Germinal center (tissue), 1 donor: ENCODE measurements at places on chromosomes 2 and 18.

DNA sequence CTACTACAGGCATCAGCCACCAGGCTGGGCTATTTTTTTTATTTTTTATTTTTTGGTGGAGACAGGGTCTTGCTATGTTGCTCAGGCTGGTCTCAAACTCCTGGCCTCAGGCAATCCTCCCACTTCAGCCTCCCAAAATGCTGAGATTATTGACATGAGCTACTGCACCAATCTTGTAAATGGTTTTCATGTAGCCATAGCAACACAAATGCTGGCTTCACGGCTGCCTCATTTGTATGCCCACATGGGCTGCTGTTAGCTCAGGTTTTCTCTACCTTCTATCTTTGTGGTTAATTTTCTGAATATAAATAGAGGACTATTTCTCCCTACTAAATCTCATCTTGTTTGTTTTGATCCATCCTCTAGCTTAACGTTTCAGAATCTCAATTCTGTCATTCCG is 58.2 kb downstream of the PLEKHM3 start:
- no peak for DNase-seq

DNA sequence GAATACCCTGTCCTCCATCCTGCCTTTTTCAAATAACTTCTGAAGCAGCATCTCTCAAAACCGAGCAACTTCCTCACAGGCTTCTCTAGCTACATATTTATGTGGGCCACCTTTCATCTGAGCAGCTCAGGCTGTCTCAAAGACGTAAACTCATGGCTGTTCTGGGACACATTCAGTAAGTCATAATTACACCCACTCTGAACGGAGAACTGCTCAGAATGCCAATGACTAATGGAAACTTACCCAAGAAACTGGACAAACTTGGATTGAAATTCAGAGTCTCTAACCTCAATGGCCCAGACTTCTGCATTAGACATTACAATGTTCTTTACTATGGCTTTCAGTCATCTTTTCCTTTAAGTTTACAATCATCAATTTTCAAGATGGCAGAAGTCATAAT is 145.2 kb downstream of the RAD51AP2 start:
- no peak for DNase-seq

DNA sequence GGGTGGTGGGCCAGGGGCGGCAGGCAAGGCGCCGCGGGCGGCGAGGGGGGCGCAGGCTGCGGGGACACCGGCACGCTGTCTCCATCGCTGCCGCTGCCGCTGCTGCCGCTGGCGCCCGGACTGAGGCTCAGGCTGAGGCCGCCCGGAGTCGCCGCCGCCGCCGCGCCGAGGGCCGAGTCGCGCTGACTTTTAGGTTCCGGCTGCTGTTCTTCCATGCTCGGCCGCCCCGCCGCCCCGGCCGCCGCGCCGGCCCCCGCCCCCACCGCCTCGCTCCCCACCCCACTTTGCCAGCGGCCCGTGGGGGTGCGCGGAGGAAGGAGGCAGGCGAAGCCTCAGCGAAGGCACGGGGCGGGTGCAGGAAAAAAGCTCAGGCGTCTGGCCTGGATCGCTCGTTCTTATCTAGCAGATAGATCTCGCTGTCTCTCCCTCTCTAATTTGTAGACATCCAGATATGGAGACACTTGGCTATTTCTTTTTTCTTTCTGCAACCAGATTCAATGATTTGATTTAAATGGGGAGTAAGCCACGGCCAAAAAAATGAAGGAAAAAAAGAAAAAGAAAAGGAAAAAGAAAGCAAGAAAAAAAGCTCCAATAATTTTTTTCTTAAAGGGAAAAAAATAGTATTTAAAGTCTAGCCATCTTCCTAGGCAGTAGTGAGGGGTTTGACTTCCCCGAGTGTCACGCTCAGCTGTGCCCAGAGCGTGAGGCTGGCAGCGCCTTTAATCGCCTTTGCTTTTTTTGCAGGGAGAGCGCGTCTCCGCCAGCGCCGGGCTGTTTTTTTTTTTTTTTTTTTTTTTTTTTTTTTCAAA is at the start of gene EN1:
TSS of gene EN1 (minus strand) at position 696 of the 809 bp plus-strand sequence. CDS start at position 215, 481 bp downstream.
- no peak for DNase-seq

DNA sequence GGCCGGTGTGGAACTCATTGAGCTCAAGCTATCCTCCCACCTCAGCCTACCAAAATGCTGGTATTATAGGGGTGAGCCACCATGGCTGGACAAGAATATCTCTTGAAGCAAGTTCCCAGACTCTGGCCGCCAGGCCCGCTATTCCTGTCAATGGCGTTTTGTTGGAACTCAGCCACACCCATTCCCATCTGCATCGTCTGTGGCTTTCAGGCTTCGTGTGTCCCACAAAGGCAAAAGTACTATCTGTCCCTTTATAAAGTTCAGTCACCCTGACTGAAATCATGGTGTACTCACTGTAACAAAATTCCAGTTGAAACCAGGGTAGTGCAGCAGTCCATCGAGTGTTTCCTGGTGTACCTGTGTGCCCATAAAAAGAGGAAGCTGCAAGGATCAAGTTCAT is 96.7 kb downstream of the SH3BP4 start:
- no peak for DNase-seq

DNA sequence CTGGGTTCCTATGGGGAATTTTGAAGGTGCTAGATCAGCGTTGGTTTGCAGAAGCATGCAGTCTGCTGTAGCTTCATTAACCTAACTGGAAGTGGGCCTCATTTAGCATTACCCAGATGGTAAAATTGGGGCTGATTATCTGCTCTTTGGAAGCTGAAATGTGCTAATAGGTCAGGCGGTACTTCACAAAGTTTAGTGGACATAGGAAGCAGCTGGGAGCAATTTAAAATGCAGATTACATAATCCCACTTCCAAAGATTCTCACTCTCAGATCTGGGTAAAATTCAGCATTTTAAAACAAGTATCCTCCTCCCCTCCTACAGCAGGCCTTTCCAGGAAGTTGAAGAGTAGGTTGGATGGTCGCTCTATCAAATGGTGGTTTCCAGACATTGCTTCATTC is 907.0 kb downstream of the CPS1 start:
- DNase-seq, result no peak

DNA sequence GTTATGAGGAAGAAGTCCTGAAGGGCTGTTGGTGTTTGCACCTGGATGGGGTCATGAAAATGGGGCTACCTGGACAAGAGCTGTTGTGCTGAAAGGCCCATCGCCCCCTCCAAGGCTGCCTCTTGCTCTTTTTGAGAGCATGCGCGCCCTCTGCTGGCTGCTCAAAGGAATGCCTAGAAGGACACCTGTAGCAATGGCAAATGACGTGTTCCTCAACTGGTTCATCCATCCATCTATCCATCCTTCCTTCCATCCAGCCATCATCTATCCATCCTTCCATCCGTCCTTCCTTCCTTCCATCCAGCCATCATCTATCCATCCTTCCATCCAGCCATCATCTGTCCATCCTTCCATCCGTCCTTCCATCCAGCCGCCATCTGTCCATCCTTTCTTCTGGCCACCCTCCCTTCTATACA is 17.2 kb upstream of the RPL31 start:
- DNase-seq, result peak; percentile 74

DNA sequence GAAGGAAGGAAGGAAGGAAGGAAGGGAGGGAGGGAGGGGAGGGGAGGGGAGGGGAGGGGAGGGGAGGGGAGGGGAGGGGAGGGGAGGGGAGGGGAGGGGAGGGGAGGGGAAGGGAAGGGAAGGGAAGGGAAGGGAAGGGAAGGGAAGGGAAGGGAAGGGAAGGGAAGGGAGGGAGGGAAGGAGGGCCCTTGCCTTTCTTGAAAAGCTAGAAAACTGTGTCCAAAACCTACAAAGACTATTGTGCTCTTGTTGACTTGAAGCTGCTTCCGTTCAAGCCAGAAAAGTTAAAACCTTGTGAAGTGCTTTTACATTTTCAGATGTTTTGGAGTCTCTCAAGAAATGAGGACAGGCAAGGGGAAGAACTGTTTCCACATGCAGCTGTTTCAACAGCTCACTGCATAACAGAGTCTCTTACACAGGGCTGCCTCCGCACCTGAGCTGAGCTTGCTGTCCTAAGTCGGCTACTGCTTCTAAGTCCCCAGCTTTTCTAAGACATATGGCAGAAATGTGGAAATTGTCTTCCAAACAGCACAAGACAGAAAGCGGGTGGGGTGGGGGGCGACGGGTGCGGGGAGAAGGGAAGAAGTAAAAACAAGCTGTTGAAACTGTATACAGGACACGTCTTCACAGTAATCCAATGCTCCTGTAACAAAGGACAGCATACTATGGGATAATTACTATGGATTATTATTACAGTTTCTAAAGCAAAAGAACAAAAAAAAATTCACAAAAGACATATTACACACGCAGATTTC is 46.1 kb downstream of the BCL11A start:
- DNase-seq, result no peak

DNA sequence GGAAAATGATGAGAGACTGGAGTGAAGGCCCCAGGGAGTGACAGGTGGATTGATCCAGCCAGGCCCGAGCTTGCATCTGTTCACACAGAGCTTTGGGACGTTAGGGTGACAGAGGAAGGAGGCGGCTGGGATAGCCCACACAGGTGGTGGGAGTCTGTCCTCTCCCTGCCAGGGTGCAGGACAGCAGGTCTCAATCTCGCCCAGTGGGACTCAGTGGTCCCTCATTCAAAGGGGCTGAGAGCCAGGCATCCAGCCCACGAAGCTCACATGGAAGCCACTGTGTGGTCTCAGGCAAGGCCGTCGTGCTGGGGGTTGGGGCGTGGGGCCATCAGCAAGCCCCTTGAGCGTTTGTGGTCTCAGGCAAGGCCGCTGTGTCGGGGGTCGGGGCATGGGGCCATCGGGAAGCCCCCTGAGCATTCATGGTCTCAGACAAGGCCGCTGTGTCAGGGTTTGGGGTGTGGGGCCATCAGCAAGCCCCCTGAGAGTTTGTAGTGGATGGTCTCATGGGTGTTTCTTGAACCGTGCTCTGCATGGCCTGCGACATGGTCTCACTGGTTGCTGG is 8.3 kb downstream of the KCNG2 start:
- no peak for DNase-seq

- peak; percentile 68 for DNase-seq
Measured at GRCh38 chr2:12044857-12045256, 298.4 kb downstream of the LPIN1 start.

GRCh38 chr2:216651351-216651881 is 18.2 kb downstream of the IGFBP2 start:
- DNase-seq, result no peak
